ENCODE measurements at places on chromosomes 4 and X.

- no peak for DNase-seq
Measured at GRCh38 chr4:185523862-185524261, 11.4 kb downstream of the PDLIM3 start.

DNA sequence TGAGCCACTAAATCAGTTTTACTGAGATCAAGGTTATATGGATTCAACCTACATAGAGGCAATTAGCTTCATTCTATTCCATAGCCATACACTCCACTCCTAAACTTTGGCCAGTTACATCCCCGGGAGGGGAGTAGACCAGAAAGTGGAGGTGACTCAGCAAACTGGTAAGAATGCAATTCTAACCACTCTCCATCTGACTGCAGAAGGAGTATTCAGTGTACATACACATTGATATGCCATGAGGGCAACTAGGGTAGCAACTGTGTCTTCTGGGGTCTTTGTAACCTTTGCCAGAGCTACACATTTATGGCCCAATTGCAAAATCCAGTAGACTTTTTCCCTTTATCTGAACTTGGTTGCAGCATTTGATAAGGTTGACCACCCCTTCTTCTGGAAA, 7.6 kb downstream of the SLC25A43 start:
- no peak for DNase-seq

DNA sequence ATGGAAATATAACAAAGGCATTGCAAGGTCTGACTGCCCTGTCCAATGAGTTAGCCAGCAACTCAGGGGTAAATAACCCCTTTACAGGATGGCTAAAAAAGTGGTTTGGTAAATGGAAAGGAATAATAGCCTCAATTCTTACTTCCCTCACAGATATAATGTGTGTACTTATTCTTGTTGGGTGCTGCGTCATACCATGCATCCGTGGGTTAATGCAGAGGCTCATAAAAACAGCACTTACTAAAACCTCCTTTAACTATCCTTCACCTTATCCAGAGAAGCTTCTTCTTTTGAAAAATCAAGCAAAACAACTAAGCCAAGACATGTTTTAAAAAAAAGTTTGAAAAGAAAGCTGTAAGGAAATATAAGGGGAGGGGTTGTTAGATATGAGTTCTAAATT, 301.0 kb downstream of the PAPSS1 start:
- DNase-seq = no peak

DNA sequence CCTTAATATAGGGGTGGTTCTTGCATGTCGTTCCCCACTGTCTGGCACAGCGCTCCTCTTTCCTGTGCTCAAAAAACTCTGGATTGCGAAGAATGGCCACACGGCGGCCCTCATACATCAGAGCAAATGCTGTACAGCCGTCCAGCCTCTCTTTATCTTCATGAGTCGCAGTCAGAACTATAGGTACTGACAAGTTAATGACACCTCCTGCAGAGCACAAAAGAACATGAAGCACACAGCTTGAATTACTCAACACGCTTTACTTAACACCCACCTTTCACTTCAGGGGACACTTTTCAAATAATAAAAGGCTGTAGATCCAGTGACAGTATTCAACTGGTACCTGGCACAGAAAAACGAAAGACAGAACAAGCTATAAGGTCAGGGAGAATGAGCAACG, 65.3 kb downstream of the PAPSS1 start:
- no peak for DNase-seq

DNA sequence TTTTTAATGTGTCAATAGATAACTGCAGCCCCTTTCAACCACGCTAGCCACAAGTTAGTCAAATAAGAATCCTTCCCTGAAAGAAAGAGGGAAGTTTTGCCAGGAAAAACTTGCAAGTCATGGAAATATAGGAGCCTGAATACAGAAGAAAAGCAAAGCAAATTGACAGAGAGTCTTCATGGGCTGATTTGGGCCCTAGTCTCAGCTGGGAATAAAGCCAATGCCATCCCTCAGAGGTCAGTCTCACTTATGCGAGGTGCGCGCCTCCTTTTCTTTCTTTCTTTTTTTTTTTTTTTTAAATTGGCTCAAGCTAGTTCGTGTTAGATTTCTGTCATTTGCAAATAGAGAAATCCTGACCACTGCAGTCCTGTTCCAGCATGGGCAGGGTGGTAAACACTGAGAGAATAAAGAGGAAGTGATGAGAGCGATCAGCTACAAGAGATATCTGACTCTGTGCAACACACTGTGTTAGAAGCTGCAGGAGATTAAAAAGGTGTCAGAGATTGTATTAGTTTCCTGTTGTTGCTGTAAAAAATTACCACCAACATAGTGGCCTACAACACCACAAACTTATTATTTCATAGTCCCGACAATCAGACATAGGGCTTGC, 299.7 kb downstream of the LDB2 start:
- DNase-seq = no peak

DNA sequence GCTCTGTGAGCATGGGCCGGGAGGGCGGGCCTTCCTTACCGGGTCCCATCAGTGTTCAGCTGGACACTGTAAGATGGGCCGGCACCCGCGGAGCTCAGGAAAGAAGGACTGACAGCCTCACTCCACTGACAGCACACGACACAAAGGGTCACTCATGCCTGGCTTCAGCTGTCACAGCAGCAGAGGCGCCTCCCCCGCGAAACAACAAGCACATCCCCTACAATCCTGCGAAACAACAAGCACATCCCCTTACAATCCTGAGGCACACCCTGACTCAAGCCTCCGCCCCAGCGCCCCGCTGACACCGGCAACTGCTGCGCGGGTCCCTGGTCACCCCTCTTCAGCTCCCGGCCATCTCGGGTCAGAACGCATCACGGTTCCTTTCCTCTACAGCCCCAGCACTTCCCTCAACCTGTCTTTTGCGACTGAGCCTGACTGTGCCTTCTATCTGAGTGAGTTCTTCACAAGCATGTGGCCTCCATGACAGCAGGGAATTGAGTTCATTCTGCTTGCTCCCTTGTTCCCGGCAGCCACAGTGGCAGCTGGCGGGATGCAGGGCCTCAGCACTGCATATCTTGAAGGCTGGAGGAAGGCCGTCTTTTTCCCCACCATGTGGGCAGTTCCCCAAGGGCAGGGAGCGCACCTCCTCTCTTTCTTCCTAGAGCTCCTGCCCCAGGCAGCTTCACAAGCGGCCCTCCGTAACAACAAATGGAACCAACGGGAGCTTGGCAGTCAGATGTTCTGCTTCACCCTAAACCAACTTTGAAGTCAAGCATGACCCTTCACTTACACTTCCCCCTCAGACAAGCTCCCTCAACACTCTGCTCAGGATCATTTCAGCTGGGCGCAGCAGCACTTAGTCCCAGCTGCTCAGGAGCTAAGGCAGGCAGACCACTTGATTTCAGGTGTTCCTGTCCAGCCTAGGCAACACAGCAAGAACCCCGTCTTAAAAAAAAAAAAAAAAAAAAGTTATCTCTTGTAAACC, 39.6 kb downstream of the SCD5 start:
- DNase-seq = no peak

- DNase-seq = no peak
Measured at GRCh38 chr4:26434030-26434639, 56.1 kb downstream of the CCKAR start.

DNA sequence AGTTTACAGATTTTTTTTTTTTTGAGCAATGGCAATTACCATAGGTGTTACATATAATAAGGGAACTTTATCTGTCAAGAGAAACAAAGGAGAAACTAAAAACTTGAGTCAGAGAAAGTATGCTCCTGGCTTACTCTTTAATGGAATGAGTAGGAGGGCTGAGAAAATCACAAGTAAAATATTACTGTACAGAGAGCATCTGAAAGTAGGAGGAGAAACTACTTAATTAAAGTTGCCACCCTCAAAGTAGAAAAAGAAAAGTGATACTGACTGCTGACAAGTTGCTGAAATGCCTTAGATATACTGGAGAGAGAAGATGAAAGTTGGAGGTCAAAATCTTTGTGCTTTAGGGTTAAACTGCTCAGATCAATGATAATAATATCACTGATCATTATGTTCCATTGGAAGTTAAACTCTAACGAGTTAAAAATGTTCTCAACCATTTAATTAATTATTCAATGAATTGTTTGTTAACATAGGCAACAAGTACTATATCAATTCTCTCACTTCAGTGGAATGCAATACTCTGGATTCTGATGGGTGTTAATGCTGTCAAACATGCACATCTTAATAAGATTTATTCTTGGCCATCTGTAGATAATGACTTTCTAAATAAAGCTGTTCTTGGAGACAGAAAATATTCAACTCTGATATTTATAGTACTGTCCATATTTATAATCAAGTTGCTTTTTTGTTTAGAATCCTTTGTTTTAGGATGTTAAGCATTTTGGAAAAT, 61.2 kb upstream of the CAMK2D start:
- DNase-seq = no peak

DNA sequence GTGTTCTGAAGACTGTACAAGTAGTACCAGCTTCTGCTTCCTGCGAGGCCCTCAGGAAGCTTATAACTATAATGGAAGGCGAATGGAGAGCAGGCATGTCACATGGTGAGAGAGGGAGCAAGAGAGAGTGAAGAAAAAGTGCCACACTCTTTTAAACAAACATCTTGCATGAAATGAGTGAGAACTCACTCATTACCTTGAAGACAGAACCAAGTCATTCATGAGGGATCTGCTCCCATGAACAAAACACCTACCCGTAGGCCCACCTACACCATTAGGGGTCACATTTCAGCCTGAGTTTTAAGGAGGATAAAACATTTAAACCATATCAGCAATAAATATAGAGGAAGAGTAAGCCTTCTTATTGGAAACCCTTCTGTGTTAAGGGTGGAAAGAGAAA, 19.4 kb downstream of the P2RY10 start:
- DNase-seq = no peak

GRCh38 chrX:100363896-100364295, 46.2 kb downstream of the PCDH19 start:
- no peak for DNase-seq

DNA sequence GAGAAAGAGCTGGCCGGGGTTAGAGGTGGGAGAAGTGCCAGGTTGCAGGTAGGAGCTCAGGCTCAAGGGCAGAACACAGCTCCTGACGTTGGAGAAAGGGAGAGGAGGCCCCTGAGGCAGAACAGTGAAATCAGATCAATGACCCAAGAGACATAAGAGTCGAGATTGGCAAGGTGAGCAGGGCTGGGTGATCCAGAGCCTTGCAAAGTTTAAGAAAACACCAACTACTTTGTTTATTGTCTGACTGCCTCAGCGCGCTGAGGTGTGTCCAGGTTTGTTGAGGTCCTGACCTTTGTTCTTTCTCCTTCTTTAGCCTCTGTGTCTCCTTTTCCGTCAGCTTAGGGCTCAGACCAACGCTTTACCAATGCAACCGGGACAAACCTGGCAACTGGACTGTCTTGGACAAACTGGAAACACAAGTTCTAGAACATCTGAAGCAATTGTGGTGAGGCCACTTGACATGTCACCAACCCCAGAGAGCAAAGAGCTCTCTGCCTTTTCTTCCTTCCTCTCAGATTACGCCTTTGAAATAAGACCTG, 28.3 kb downstream of the CHRNA9 start:
- no peak for DNase-seq

GRCh38 chrX:2478546-2479419, 22.0 kb downstream of the DHRSX start:
- DNase-seq = no peak

DNA sequence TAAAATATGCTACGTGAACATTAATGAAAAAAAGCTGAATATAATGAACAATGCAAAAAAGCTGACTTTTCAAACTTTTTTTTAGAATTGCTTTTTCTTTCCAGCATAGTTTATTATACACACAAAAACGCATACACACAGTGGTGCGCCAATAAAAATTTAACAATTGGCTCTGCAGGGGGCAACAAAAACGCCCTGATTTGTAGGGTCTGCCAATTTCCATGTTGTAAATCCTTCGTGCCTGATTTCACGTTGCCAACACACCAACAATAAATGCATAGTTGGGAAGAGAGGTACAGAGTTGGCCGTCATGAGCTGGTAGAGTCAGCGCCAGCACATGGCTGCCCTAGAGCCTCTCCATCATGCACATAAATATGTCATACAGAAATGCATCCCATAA, 333.1 kb downstream of the MAPK10 start:
- no peak for DNase-seq

GRCh38 chr4:77564231-77564630, 41.4 kb upstream of the CXCL13 start:
- no peak for DNase-seq

- DNase-seq = no peak
Measured at GRCh38 chrX:113297437-113297836, 456.8 kb upstream of the AMOT start.

GRCh38 chrX:9537781-9538180, 72.9 kb downstream of the TBL1X start:
- no peak for DNase-seq

DNA sequence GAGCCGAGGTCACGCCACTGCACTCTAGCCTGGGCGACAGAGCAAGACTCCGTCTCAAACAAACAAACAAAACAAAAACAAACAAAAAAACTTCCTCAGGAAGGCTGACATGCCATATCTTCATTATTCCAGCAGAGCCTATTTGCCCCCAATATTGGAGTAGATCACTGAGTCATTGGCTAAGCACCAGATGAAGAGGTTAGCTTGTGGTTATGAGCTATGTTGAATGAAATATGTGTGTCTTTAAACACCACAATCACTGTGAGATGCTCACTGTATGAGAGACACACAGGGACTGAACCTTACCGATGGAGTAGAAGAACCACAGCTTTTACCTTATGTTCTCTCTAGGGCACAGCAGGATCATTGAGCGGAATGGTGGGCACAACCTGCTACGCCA, 122.1 kb upstream of the EOLA2 start:
- no peak for DNase-seq

- DNase-seq = no peak
Measured at GRCh38 chr4:162347842-162348213, 184.0 kb upstream of the FSTL5 start.

- no peak for DNase-seq
Measured at GRCh38 chr4:53905941-53906377, 158.4 kb downstream of the CHIC2 start.

GRCh38 chrX:135632353-135632752, 81.1 kb upstream of the CT45A1 start:
- DNase-seq = no peak

- no peak for DNase-seq
Measured at GRCh38 chrX:134649770-134650169, 8.5 kb downstream of the PLAC1 start.

- DNase-seq = no peak
Measured at GRCh38 chr4:1133033-1133432, 19.7 kb upstream of the RNF212 start.

GRCh38 chr4:70183168-70183939, 12.2 kb upstream of the ODAM start:
- DNase-seq = no peak

DNA sequence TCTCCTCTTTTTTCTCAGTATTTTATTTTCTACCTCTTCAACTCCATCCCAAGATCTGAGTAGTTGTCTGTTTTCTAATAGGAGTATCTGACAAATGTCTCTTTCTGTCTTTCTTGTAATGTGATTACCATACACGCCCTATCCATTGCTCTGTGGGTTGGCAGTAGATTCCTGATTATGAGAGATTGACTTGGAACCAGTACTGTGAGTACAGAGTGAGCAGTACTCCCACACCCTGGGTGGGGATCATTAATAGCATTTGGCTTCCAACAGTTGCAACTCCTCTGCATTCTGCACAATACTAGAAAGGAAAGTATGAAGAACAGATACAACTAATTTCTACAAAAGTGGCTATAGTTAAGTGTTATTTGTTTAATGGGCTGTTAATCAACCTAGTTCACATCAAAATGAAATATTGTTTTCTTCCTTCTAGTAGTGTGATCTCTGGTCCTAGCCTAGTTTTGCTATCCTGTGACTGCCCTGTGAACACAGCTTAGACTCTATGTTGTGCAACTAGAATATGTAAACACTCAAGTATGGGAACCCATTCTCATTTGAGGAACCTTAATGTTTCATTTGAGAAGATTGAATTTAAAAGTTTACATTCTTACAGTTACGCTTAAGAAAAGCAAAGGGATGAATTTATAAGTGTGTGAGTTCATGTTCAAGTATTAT, 112.9 kb downstream of the PTPN13 start:
- DNase-seq = no peak

Data from thoracic aorta (tissue), 2 donors.